ENCODE measurements at places on chromosomes 1 and 21.

- DNase-seq = no peak
Observed at GRCh38 chr21:29433366-29434059, 134.8 kb downstream of the BACH1 start.

- DNase-seq = peak; percentile 66
Observed at GRCh38 chr1:84936116-84936810, 43.3 kb upstream of the LPAR3 start.

- DNase-seq = no peak
Observed at GRCh38 chr21:16640297-16641027, 872.4 kb upstream of the CXADR start.

- no peak for DNase-seq
Observed at GRCh38 chr1:227785094-227785804, 30.2 kb upstream of the PRSS38 start.

DNA sequence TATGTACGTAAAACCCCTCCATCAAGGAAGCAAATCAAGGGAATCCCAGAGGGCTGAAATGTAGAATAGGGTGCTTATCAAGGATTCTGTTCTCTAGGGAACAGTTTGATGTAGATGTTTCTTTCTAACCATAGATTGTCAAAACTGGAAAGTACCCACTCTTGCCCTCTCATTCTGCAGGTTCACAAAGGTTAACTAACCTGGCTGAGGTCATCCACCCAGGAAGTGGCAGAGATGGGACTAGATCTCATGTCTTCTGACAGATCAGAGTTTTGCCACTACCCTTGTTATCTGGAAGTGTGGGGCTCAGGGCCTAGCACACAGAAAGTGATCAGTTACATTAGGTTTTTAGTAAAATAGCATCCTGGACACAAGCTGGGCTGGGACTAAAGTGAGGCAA lies 47.4 kb downstream of the GFI1 start:
- peak; percentile 6 for DNase-seq

DNA sequence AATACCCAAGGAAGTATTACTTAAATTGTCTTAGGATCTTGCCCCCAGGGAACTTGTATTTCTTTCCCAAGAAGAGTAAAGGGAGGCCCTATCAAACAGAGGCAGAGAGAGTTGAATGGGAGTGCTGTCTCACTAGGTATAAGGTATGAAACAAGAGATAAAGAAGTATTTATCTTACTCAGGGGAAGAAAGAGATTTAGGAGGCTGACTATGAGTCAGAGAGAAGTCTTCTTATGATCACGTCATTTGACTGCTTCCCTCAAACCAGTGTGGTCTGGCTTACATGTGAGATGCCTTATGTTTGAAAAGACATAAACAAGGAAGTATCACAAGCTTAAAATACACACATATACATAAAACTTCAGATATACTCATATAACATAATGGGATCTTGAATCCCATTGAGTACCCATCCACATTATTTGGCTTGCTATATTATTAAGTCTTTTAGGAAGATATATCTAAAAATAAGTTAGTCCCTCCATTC lies 29.6 kb downstream of the DUSP10 start:
- peak; percentile 80 for DNase-seq

GRCh38 chr1:196400478-196401451 lies 207.5 kb downstream of the KCNT2 start:
- DNase-seq = no peak

GRCh38 chr1:16971341-16972188 lies 8.9 kb downstream of the MFAP2 start:
- DNase-seq = no peak

DNA sequence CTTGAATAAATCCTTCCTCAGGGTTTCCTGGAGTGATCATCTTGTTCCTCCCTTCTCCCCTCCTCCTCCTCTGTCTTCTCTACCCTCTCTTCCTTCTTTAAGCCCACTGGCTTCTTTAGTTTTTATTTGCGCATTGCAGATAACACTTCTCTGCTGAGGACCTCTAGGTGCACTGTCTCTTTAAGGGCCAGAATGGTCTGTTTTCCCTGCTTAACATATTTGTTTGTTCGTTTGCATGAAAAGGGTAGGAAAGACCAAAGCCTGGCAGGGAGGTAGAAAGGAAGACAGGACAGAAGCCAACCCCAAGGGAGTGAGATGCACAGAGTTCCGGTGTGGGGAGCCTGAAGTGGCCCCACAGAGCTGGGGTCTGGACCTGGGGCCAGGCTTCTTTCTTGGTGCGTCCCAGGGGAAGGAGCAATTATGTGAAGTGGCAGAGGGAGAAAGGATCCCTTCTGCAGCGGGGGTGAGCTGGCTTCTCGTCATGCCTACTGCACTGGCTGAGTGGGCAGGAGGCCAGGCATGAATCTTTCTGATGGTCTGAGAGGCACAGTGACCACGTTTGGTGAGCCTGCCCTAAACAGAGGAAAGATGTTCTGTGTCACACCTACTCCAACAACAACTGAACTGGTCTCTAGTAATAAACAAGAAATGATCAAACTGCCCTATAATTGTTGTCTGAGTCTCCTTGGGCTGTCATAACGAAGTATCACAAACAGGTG lies 232.7 kb downstream of the KCNJ6 start:
- DNase-seq = no peak

DNA sequence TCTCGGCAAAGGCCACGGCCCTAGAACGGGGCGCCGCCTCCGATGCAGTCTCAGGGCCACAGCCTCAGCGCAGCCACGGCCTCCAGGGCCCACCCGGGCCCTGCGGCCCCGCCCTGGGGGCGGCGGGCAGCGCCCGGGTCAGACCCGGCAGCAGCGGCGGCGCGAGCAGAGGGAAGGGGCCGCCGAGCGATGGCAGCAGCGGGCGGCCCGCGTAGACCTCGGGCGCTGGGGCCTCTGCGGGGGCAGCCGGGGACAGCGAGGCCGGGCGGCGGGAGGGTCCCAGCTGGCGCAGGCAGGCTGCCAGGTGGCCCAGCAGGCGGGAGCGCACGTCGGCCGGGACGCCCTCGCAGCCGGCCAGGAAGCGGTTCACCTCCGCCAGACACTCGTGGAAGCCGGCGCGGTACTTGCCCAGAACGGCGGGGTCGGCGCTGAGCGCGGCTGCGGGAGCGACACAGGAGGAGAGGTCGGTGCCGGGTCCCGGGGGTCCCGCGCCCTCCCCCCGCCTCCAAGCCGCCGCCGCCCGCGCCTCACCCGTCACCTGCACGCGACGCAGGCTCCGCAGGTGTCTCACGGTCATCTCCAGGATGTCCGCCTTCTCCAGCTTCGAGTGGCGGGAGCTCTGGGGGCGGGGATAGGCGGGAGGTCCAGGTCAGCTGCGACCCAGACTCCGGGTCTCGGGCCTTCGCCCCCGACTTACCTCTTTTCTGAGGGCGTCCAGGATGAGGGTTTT lies 737 bp downstream of the HES4 start:
- no peak for DNase-seq

GRCh38 chr1:19222979-19223824 lies 13.1 kb upstream of the UBR4 start:
- no peak for DNase-seq

DNA sequence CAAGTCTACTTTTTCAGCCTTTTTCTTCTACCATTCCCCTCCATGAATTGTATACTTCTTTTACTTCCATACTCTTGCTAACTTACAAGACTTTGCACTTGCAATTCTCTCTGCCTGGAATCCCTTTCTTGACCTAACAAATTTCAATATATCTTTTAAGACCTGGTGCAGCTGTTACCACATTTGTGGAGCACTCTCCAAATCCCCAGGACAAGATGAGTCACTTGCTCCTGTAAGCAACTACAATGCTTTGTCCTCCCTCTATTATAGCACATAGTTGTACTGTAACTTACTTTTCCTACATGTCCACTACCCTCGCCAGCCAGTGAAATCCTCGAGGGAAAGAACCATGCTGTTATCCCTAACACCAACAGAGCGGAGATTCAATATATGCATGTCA lies 43.1 kb downstream of the WARS2 start:
- DNase-seq = no peak
